Lung (tissue), 17 donors: ENCODE measurements at places on chromosomes 3 and 15.

- H3K4me1 ChIP-seq: no peaks in the 10 kb centered on the region
- H3K27ac ChIP-seq: no peak overlapping the region
- H3K36me3 ChIP-seq: peaks cover 18% of the 10 kb centered on the region
- DNase-seq: no peak
- H3K27me3 ChIP-seq: no peaks in the 10 kb centered on the region
These were observed 160.1 kb downstream of the PDE8A start for GRCh38 chr15:85141726-85142125.

- DNase-seq: no peak
- H3K27ac ChIP-seq: no peak overlapping the region
- H3K4me1 ChIP-seq: no peaks in the 10 kb centered on the region
- H3K4me3 ChIP-seq: no peak overlapping the region
- no peaks in the 10 kb centered on the region for H3K36me3 ChIP-seq
- no peaks in the 10 kb centered on the region for H3K27me3 ChIP-seq
These were observed 792.3 kb downstream of the DIPK2A start for GRCh38 chr3:144763878-144764454.

GRCh38 chr3:77259694-77260093, 219.8 kb downstream of the ROBO2 start:
- H3K4me3 ChIP-seq: no peak overlapping the region
- no peak for DNase-seq
- peaks cover 6% of the 10 kb centered on the region for H3K4me1 ChIP-seq
- H3K27me3 ChIP-seq: no peaks in the 10 kb centered on the region
- H3K36me3 ChIP-seq: no peaks in the 10 kb centered on the region
- no peak overlapping the region for H3K27ac ChIP-seq

- DNase-seq: no peak
- peaks cover 2% of the 10 kb centered on the region for H3K4me1 ChIP-seq
- no peaks in the 10 kb centered on the region for H3K27me3 ChIP-seq
- H3K27ac ChIP-seq: no peak overlapping the region
- H3K36me3 ChIP-seq: no peaks in the 10 kb centered on the region
These were observed 55.9 kb downstream of the THSD4 start for GRCh38 chr15:71171195-71171594.

GRCh38 chr3:100360757-100361496, 26.4 kb downstream of the NIT2 start:
- DNase-seq: no peak
- no peak overlapping the region for H3K4me3 ChIP-seq
- H3K27ac ChIP-seq: no peak overlapping the region

DNA sequence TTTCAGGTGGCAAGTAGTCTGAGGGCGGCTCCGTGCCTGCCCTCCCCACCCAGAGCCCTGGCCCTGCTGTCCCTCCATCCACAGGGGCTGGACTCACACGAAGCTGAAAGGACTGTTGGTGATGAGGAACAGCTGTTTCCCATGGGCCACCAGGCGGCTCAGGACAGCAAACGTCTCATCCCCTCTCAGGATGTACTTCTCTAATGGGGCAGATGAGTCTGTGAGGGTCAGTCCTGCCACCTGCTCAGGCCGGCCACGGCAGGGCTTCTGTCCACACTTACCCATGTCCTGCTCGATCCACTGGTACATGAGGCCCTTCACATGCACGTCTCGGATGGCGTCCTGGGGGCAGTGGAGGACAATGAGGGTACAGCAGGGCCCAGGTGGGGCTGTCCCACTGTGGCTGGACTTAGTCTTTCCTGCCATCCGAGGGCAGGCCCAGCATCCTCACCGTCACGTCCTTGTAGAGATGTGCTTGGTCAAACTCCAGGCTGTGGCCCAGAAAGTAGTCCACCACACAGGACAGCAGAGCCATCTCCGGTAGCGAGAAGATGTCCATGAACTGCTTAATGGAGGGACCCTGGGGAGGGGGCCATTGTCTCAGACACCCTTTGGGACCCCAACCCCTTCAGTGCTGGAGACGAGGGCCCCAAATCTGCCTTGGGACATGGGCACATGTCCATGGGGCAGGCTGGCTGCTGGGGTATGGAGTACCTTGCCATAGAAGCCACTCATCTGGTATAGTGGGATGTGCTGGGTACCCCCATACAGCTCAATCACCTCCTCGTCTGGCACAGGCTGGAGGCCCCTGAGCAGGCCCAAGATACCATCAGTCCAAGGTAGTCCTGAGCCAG, 5.7 kb downstream of the NT5DC2 start:
- H3K36me3 ChIP-seq: peaks cover 17% of the 10 kb centered on the region
- DNase-seq: peak; percentile 72
- no peak overlapping the region for H3K4me3 ChIP-seq

DNA sequence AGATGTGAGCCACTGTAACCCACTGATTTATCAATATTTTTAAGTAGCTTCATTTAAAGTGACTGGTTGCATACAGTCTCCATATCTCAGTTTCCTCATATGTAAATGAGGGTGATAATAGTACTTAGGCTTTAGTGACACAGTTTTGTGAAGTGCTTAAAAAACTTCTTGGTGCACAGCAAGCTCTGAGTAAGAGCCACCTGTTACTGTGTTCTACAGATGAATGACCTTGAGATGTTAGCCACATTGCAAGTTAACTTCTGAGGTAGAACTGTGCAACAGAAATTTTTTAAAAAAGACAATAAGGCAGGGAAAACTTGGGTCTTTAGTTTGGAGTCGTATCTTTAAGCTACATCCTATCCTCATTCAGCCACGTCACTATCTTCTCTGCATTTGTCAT, 43.1 kb downstream of the PCCB start:
- no peak overlapping the region for H3K27ac ChIP-seq
- H3K36me3 ChIP-seq: peaks cover 8% of the 10 kb centered on the region
- DNase-seq: no peak
- no peaks in the 10 kb centered on the region for H3K4me1 ChIP-seq

DNA sequence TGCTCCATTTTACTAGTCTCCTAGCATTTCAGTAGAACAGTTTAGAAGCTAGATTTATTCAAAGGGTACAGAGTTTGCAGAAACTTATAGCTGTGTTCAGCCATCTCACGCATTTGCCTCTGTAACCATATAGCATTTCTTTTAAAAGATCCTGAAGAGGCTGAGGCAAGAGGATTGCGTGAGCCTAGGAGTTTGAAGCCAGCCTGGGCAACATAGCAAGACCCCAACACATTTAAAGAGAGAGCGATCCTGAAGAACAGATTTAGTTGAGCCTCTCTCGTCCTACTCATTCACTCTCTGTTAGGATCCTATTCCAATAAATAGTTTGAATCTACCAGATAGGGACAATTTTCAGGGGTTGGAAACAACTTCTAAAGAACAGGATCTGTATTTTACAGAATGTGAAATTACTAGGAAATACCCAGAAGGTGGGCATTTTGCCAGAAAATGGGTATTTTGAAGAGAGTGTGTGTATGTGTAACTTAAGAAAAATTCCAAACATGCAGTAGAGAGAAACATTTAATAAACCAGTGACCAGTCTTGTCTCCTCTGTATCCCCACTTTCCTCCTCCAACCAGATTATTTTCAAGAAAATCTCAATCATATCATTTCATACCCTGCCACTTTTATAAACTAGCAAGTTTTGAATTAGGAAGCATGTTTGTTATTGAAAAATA, 4.5 kb downstream of the EIF3J start:
- H3K4me3 ChIP-seq: no peak overlapping the region
- H3K4me1 ChIP-seq: no peaks in the 10 kb centered on the region
- H3K27me3 ChIP-seq: no peaks in the 10 kb centered on the region

- no peak overlapping the region for H3K4me3 ChIP-seq
- no peak overlapping the region for H3K27ac ChIP-seq
- DNase-seq: no peak
- no peaks in the 10 kb centered on the region for H3K4me1 ChIP-seq
These were observed 68.6 kb downstream of the ARPP21 start for GRCh38 chr3:35707904-35708303.

DNA sequence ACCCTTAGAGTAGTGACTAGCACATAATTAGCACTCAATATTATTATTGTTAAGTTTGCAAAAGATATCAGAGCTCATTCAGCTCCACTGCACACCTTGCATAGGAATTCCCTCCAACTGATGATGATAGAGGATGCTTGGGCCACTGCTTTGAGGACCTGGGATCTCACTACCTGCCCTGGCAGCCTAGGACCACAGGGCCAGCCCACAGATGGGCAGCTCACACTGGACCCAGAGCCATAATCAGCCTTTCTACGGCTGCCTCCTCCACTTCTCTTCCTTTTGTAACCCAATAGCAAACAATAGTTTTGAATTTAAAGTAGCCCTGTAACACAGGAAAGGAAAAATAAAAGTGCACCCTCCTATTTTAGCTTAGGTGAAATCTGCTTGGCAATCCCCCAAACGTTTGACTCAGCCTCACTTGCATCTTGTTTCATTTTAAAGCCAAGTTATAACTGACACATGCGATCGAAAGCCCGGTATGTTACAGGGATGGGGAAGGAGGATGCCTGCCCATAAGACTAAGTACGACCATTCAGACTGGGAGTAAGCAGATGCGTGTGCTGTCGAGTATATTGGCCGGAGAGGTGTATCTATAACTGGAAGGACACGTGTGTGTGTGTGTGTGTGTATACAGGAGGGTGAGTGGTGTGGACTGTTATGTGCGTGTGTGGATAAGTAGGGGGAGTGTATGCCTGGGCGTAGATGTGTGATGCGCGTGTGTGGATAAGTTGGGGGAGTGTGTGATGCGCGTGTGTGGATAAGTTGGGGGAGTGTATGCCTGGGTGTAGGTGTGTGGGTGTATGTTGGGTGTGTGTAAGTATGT, 65.9 kb downstream of the CPN2 start:
- peaks cover 17% of the 10 kb centered on the region for H3K4me1 ChIP-seq
- no peak overlapping the region for H3K27ac ChIP-seq
- no peak overlapping the region for H3K4me3 ChIP-seq
- DNase-seq: no peak
- H3K27me3 ChIP-seq: no peaks in the 10 kb centered on the region

DNA sequence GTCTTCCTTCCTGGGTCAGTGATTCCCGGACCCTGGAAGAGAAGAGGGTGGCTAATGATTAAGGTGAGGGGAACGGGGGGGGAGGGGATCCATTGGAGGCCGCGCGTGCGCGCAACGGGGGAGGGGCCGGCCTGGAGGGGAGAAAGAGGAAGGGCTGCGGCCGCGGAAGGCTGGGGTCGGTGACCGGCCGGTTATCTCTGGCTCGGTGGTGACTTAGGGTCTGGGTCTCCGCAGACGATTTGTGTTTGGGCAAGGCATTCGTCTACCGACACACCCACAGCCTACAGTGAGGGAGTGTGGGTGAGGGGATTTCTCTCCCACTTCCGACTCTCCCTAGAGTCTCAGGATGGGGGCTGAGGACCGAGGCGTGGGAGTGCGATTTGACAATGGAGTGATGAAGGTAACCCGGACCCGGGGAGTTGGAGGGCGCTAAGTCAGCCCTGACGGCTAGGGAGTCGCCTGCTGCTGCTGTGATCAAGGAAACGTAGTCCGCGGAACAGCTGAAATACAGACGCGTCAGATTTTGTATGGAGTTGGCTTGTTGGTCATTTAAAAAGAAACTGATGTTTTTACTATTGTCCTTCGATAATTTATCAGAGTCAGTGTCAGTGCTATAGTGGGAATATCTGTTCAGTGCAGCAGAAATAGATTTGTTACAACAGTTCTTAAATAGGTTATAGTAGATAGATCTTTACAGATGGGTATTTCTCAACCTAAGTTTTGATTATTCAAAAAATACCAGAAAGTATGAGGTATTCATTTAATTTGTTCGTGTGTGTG, 733 bp downstream of the RNF111 start:
- DNase-seq: no peak
- H3K27ac ChIP-seq: peak overlapping the region; percentile 85
- peaks cover 3% of the 10 kb centered on the region for H3K4me1 ChIP-seq
- H3K36me3 ChIP-seq: peaks cover 5% of the 10 kb centered on the region
- H3K27me3 ChIP-seq: no peaks in the 10 kb centered on the region
- H3K4me3 ChIP-seq: peak overlapping the region; percentile 87

GRCh38 chr3:187976365-187976900, 177.5 kb upstream of the LPP start:
- H3K4me3 ChIP-seq: no peak overlapping the region
- no peaks in the 10 kb centered on the region for H3K36me3 ChIP-seq

- H3K27me3 ChIP-seq: no peaks in the 10 kb centered on the region
- no peak overlapping the region for H3K27ac ChIP-seq
- H3K4me3 ChIP-seq: no peak overlapping the region
- DNase-seq: no peak
- H3K36me3 ChIP-seq: no peaks in the 10 kb centered on the region
These were observed 62.9 kb upstream of the PTX3 start for GRCh38 chr3:157373783-157374182.

DNA sequence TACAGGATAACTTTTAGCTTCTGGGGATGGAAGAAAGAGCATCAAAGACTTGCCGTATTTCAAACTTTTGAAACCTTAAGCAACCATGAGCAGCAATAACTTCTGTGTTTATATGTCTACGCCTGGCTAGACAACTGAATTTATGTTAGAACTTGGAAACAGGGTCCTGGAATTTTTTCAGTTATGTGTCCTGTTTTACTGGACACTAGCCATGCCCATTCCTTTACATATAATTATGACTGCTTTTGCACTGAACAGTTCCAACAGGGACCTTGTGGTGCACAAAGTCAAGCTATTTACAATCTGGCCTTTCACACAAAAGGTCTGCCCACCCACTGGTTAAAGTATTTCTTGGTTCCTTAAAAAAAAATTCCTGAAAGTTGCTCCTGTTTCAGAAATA, 37.1 kb downstream of the TJP1 start:
- no peaks in the 10 kb centered on the region for H3K27me3 ChIP-seq
- no peaks in the 10 kb centered on the region for H3K36me3 ChIP-seq
- DNase-seq: no peak
- H3K4me1 ChIP-seq: peaks cover 17% of the 10 kb centered on the region

DNA sequence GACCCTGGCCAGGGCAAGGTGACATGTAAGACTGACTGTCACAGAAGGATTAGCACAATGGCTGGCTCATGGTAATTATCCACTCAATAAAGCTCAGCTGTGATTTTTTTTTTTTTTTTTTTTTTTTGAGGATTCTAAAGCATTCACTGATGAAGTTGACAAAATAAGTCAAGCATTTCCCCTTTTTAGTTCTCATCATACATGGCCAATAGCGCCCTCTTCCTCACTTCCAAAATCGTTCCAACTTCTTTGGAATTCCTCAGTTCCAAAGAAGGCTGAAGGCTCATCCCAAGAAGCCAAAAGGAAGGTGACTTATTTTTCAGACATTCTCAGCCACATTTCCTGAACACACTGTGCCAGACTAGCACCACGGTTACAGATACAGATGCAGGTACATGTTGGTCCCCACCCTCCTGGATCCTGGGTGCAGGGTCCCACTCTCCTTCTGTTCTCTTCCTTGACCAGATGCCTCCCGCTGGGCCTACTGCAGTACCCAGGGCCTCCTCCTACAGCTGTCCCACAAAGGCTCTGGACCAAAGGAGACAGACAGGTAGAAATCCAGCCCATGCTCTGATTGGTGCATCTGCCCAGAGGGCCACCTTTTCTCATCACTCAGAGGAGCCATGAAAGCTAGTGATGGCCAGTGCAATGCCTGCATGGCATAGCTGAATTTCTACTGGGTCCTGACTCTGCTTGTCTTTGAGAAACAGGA, 202.6 kb downstream of the UACA start:
- H3K4me3 ChIP-seq: no peak overlapping the region
- no peaks in the 10 kb centered on the region for H3K36me3 ChIP-seq
- DNase-seq: no peak
- peaks cover 11% of the 10 kb centered on the region for H3K4me1 ChIP-seq

GRCh38 chr3:38190481-38190881, 25.1 kb downstream of the OXSR1 start:
- no peaks in the 10 kb centered on the region for H3K4me1 ChIP-seq
- no peak overlapping the region for H3K27ac ChIP-seq
- no peaks in the 10 kb centered on the region for H3K27me3 ChIP-seq
- no peak overlapping the region for H3K4me3 ChIP-seq
- DNase-seq: no peak
